ENCODE measurements at places on chromosomes 3 and 15.

DNA sequence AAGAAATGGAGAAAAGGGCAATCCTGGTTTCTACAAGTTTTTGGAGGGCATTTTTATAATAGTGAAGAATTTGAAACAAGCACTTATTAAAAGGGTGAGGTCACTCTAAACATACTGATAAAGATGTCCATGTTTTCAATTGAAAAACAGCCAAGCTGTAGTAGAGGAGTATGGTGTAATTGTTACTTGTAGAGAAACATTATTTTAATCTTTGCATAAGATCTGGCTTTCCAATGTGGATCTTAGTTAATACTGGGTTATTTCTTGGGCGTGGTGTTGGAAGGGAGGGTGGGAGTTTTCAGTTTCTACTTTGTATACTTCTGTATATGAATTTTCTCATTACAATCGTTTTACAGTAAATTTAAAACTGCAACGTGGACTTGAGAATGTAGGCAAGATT, 22.8 kb downstream of the MORF4L1 start:
- no peak for DNase-seq

GRCh38 chr3:183504597-183504996, 50.9 kb downstream of the KLHL6 start:
- no peak for DNase-seq

GRCh38 chr15:89665449-89666181, 10.3 kb upstream of the KIF7 start:
- no peak for DNase-seq

DNA sequence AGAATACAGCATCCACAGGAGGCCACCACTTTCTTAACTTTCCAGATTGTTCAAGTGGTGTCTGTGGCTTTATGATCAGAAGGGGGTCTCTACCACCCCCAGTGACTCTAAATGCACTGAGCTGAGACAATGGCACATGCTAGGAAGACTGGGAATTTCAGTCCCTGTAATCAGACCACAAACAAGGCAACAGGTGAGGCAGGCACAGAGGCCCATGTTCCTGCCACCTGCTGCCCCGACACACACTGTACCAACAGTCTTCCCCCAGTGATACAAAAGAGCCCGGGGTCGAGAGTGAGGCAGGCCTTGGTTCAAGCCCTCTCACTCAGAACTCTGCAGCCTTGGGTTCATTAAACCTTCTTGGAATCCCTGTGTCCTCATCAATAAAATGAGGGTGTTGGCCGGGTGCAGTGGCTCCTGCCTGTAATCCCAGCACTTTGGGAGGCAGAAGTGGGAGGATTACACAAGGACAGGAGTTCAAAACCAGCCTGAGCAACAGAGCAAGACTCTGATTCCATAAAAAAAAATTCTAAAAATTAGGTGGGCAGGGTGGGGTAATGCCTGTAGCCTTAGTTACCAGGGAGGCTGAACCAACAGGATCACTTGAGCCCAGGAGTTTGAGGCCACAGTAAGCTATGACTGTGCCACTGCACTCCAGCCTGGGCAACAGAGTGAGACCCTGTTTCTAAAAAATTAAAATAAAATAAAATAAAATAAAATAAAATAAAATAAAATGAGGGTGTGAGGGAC, 55.8 kb downstream of the ADCY5 start:
- DNase-seq, result no peak

DNA sequence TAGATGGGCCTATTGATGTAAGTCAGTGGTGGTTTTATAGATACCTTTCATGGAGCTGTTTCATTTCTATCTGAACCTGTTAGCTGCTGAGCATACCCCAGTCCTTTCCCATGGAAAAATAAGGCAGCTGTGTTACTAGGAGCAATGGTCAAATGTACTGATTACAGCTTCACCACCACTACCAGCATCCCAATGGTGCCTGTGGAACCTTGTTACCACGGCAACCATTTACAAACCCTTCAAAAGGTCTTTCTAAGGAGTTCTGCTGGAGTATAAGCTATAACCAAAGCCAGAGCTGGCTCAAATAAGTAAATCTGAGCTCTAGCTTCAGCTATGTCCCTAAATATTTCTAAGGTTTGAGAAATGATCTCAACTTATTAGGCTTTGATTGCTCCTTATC, 133.4 kb upstream of the ACP3 start:
- DNase-seq, result no peak

- DNase-seq, result no peak
Measured at GRCh38 chr3:36762918-36763849, 1.2 kb downstream of the DCLK3 start.

DNA sequence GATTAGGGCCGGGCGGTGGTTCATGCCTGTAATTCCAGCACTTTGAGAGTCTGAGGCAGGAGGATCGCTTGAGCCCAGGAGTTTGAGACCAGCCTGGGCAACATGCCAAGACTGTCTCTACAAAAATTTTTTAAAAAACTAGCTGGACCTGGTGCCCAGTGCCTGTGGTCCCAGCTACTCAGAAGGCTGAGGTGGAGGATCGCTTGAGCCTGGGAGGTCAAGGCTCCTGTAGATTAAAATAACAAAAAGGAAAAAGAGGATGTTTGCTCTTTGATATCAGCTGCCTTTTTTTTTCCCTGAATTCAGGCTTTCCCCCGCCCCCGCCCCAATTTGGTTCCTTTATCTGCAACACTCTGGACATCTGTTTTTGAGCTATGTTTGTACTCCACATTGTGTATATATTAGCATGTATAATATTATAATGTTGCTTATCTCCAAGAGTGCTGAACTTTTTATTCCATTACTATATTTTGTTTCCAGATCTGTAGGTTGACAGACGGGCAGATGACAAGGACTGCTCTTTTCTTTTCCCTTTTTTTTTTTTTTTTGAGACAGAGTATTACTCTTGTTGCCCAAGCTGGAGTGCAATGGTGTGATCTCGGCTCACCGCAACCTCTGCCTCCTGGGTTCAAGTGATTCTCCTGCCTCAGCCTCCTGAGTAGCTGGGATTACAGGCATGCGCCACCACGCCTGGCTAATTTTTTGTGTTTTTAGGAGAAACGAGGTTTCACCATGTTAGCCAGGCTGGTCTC, 4.6 kb downstream of the SNAP23 start:
- DNase-seq, result no peak

- DNase-seq, result no peak
Measured at GRCh38 chr3:136068708-136069107, 103.2 kb downstream of the PPP2R3A start.

DNA sequence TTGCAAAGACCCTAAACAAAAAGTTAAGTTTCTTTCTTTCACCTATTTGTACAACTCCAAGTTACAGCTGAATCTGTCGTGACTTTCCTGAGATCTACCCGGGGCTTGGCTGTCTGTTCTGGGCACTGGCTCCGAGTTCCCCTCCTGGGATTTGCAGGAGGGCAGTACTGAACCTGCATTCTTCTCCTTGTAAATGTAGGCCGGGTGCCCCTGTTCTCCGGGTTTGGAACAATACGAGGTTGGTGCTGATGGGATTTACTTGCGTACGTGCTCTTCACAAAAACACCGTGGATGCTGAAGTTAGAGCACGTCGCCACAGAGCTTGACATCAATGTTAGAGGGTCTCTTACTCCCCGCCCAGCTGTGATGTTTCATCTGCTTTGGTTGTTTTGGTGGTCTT, 48.1 kb downstream of the KLHL25 start:
- no peak for DNase-seq

DNA sequence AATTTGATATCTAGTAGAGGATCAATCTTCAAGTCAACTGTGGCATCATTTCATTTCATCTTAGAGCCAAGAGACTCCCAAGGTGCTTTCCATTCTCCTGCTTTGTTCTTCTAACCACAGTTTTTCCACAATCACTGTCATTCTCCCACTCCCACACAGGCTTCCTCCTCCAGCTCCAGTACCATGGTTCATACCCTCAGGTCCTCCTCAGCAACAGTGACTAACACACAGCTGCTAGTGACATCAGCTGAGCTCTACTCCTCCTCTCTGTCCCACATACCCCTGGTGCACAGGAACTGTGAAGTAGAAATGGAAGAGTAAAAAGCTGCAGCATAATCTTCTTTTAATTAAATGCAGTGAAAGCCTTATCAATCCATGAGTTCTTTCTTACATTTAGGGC, 200.2 kb upstream of the DPH6 start:
- DNase-seq, result no peak

- DNase-seq, result no peak
Measured at GRCh38 chr3:23800731-23801130, 5.0 kb upstream of the UBE2E1 start.

DNA sequence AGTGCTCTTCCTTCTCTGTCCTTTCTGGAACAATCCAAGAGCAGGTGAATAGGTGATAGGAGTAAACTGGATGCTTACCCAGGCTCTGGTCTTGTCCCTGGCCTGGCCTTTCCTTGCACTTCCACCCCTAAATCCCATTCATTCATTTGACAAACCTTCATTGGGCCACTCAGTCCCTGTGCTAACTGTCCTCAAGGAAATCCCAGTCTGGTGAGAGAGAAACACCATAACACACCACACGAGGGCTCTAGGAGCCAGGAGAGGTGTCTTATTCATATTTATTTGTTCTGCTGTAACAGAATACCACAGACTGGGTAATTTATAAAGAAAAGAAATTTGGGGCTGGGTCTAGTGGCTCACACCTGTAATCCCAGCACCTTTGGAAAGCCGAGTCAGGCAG, 22.8 kb downstream of the EFCC1 start:
- DNase-seq, result peak; percentile 25
